ENCODE measurements at places on chromosomes 6 and 20. TPM values are rescaled to one million over a fixed set of nuclear protein-coding genes. Genes with fewer than 3 reads are reported as not detected.

DNA sequence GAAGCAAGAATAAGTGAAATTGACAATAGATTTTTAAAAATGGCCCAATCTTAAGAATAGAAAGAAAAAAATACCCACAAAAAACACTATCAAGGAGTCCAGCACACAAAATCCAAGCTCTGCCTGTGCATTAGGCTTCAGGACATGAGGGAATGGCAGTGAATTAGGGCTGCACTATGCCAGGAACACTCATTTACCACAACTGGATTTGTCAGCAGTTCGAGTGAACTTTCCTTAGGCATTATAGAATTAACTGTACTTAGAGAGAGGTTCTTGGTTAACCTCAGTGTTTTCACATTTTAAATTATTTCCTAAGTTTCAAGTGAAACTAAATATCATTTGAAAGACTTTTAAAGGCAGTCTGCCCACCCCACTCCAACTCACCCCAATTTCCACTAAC lies 34.8 kb downstream of the SLC22A3 start:
- no peak overlapping the region for H3K4me3 ChIP-seq
- no peak for DNase-seq
- H3K27ac ChIP-seq, result no peak overlapping the region
- no peaks in the 10 kb centered on the region for H3K4me1 ChIP-seq
- H3K27me3 ChIP-seq, result no peaks in the 10 kb centered on the region

DNA sequence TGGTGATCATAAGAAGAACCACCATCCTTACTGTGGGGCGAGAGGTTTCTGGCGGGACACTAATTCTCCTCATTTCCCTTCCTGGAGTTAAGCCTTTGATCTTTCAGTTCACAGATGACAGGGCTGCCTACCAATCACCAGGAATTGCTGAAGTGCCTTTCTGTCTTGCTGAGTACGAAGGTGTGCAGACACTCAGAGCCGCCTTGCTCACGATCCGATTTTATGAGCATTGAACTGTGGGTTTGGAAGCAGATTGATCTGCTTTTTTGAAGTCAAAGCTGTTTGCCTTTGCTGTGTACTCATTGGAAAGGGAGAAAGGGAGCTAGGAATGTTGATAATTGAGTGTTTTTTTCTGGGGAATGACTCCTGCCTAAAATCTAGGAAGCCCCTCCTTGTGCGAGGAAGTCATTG lies 129.1 kb upstream of the SALL4 start:
- H3K4me1 ChIP-seq, result no peaks in the 10 kb centered on the region
- H3K36me3 ChIP-seq, result no peaks in the 10 kb centered on the region
- no peak for DNase-seq
- no peak overlapping the region for H3K27ac ChIP-seq
- no peak overlapping the region for H3K4me3 ChIP-seq

GRCh38 chr6:90218959-90219208 lies 77.8 kb downstream of the BACH2 start:
- H3K4me1 ChIP-seq, result peaks cover 36% of the 10 kb centered on the region
- DNase-seq, result no peak
- H3K36me3 ChIP-seq, result no peaks in the 10 kb centered on the region
- no peaks in the 10 kb centered on the region for H3K27me3 ChIP-seq

DNA sequence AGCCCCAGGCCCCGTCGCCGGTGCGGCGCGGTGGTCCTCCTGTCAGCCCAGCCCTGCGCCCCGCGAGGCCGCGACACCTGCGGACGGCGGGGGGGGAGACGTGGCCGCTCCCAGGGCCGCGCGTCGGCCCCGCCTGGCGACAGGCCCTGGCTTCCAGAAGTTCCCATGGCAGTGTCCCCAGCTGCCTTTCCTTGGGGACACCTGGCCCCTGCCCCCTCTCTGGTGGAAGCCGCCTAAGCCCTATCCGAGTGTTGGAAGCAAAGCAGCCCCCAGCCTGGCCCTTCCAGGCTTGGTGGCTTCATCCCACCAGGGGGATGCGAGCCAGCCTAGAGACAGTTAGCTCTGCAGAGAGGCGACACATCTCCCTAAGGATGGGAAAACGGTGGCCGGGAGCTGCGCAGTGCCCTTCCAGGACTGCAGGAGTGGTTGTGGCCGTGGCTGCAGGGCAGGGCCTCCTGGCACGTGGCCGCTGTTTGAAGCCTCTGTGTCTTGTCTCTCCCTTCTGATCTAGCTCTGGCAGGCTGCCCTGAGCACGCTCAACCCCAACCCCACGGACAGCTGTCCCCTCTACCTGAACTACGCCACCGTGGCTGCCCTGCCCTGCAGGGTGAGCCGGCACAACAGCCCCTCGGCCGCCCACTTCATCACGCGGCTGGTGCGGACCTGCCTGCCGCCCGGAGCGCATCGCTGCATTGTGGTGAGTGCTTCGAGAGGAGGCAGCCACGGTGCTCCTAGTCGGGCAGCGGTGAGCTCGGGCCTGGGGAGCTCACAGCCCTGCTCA lies 816 bp downstream of the NPEPL1 start:
- DNase-seq, result peak; percentile 76
- H3K36me3 ChIP-seq, result no peaks in the 10 kb centered on the region
- H3K27ac ChIP-seq, result peak overlapping the region; percentile 79
- peak overlapping the region; percentile 34 for H3K4me3 ChIP-seq
- no peaks in the 10 kb centered on the region for H3K27me3 ChIP-seq
- peaks cover 8% of the 10 kb centered on the region for H3K4me1 ChIP-seq

Gene CBLN4
- total RNA-seq, result 0.16 TPM

Gene E2F1
- total RNA-seq, result 0.32 TPM

DNA sequence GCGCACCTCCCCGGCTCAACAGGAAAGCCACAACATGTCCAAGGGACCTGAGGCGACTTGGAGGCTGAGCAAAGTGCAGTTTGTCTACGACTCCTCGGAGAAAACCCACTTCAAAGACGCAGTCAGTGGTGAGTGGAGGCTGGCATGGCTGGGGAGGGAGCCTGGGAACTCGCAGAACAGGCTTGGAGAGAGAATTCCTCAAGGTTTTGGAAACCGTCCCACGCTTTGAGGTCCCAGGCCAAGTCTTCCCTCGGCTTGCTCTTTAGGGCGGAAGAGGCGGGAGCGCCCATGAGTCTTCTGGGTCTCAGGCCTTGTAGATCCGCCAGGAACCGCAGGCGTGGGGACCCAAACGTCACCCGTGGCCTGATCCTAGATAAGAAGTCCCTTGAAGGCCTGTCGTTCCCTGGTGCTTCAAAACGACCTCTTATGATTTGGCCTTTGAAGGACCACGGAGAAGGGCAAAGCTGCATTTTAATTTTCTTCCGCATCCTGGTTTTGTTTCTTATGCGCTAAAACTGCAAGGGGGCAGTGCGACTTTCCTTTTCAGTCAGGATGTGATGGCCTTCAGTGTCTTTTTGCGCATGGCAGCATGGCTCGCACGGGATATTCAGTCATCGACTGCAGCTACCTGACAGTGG lies 2.0 kb downstream of the LAMP5 start:
- no peak overlapping the region for H3K4me3 ChIP-seq
- peaks cover 7% of the 10 kb centered on the region for H3K4me1 ChIP-seq
- no peak overlapping the region for H3K27ac ChIP-seq
- peaks cover 72% of the 10 kb centered on the region for H3K27me3 ChIP-seq

Gene ZBTB12
- 1.9 TPM for total RNA-seq

Gene EBF4
- total RNA-seq, result 6.3 TPM

GRCh38 chr20:25654487-25654886 lies 30.7 kb upstream of the NANP start:
- H3K36me3 ChIP-seq, result no peaks in the 10 kb centered on the region
- no peak overlapping the region for H3K27ac ChIP-seq
- no peaks in the 10 kb centered on the region for H3K4me1 ChIP-seq
- no peaks in the 10 kb centered on the region for H3K27me3 ChIP-seq
- DNase-seq, result no peak

GRCh38 chr20:41279546-41280225 lies 37.8 kb downstream of the ZHX3 start:
- no peak overlapping the region for H3K27ac ChIP-seq
- no peaks in the 10 kb centered on the region for H3K27me3 ChIP-seq
- DNase-seq, result no peak
- peaks cover 31% of the 10 kb centered on the region for H3K4me1 ChIP-seq
- no peak overlapping the region for H3K4me3 ChIP-seq

- no peak overlapping the region for H3K27ac ChIP-seq
- H3K36me3 ChIP-seq, result no peaks in the 10 kb centered on the region
- DNase-seq, result no peak
- no peak overlapping the region for H3K4me3 ChIP-seq
Observed at GRCh38 chr6:160129881-160130615, 8.4 kb downstream of the SLC22A1 start.

GRCh38 chr20:41412324-41413120 lies 45.9 kb upstream of the EMILIN3 start:
- peaks cover 9% of the 10 kb centered on the region for H3K4me1 ChIP-seq
- no peak for DNase-seq
- H3K27me3 ChIP-seq, result no peaks in the 10 kb centered on the region
- no peak overlapping the region for H3K4me3 ChIP-seq
- H3K36me3 ChIP-seq, result peaks cover 86% of the 10 kb centered on the region

DNA sequence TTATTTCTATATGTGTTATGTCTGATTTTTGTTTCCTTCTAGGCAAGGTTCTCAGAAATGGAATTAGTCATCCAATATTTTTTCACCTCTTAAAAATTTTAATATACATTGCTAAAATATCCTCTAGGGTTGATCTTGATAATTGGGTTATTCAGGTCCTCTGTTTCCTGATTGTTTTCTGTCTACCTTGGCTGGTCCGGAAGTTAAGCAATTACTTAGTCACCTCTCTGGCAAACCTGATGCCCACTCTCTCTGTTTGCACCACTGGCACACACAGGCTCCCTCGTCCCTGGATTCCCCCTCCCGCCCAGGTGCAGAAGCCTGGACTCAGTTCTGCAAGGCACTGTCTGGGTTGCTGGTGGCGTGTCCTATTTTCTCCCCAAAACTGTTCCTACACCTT lies 27.7 kb downstream of the CST9L start:
- DNase-seq, result no peak
- H3K36me3 ChIP-seq, result no peaks in the 10 kb centered on the region
- no peak overlapping the region for H3K4me3 ChIP-seq
- H3K27me3 ChIP-seq, result no peaks in the 10 kb centered on the region

GRCh38 chr6:158467923-158468322 lies 92.0 kb upstream of the TMEM181 start:
- H3K27me3 ChIP-seq, result no peaks in the 10 kb centered on the region
- no peak overlapping the region for H3K27ac ChIP-seq
- H3K4me3 ChIP-seq, result no peak overlapping the region
- peaks cover 3% of the 10 kb centered on the region for H3K4me1 ChIP-seq

Gene EEF1A2
- total RNA-seq, result 791 TPM

GRCh38 chr20:51691703-51692102 lies 76.5 kb downstream of the ATP9A start:
- no peaks in the 10 kb centered on the region for H3K4me1 ChIP-seq
- H3K27me3 ChIP-seq, result no peaks in the 10 kb centered on the region
- DNase-seq, result no peak
- H3K27ac ChIP-seq, result no peak overlapping the region
